ENCODE measurements at places on chromosomes 2 and 18. TPM values are rescaled to one million over a fixed set of nuclear protein-coding genes. Genes with fewer than 3 reads are reported as not detected.

- H3K4me1 ChIP-seq = no peaks in the 10 kb centered on the region
- no peak for DNase-seq
Observed at GRCh38 chr2:218344090-218344754, 12.4 kb upstream of the CATIP start.

- no peaks in the 10 kb centered on the region for H3K36me3 ChIP-seq
- no peak overlapping the region for H3K27ac ChIP-seq
- no peak for DNase-seq
- peaks cover 10% of the 10 kb centered on the region for H3K4me1 ChIP-seq
Observed at GRCh38 chr2:136244536-136244885, 126.6 kb upstream of the CXCR4 start.

GRCh38 chr2:23596316-23596885 lies 211.4 kb downstream of the KLHL29 start:
- no peak for DNase-seq
- H3K27me3 ChIP-seq = no peaks in the 10 kb centered on the region
- H3K36me3 ChIP-seq = no peaks in the 10 kb centered on the region
- no peak overlapping the region for H3K4me3 ChIP-seq

DNA sequence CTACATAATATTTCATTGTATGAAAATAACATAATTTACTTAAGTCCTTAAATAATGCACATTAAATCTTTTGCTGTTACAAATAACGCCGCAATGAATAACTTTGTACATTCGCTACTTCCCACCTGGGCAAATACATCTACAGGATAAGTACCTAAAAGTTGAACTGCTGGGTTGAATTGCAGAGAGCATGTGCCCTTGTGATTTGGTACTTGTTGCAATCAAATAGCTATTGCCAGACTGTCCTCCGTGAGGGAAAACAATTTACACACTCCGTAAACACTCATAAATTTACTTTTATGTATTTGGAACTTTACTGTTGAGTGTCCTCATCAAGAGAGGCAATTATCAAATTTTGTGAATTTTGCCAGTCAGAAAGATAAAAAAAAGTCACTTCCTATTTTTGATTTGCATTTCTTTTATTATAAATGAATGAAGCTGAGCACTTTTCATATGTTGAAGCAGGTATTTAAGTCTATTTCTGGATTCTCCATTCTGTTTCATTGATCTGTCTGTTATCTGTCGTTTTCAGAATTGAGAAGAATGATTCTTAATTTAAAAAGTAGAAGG lies 140.8 kb upstream of the SERTAD2 start:
- no peaks in the 10 kb centered on the region for H3K4me1 ChIP-seq
- H3K4me3 ChIP-seq = no peak overlapping the region

GRCh38 chr18:44474067-44474411 lies 206.6 kb upstream of the SETBP1 start:
- H3K4me3 ChIP-seq = no peak overlapping the region
- DNase-seq = no peak
- no peak overlapping the region for H3K27ac ChIP-seq
- no peaks in the 10 kb centered on the region for H3K4me1 ChIP-seq

DNA sequence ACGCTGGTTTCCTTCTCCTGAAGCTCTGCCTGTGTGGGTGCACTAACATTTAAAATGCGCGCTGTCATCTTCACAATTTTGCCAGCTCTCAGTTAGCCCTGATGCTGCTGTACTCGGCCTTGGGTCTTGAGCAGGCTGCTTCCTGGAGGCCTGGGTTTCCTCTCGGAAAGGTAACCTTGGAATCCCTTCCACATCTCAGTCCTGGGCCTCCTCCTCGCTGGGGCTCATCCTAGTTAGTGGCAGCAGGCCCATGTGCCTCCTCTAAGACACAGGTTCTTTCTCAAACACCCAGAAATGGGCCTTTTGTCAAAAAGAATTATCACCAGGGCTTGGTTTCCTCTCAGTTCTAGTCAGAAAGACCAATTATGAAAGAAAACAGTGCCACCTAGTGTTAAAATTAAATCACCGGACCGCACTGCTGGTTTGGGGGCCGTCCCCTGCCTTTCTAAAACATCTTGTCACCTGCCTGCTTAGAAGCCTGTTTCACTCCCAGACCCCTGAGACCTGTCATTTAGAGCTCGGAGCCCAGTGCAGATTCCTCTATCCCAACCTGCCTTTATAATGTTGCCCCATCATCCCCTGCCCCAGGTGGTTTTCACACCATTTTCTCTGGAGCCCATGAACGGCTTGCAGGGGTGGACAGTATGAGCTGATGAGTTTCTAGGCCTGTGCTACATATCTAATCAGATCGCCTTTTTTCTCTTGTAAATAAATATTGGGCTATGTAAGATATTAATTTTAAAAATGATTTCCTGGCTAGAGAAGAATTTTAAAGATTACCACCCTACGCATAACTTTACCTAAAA lies 42.4 kb downstream of the HK2 start:
- peaks cover 25% of the 10 kb centered on the region for H3K36me3 ChIP-seq
- peak; percentile 77 for DNase-seq
- no peak overlapping the region for H3K27ac ChIP-seq
- no peaks in the 10 kb centered on the region for H3K27me3 ChIP-seq
- peaks cover 4% of the 10 kb centered on the region for H3K4me1 ChIP-seq

DNA sequence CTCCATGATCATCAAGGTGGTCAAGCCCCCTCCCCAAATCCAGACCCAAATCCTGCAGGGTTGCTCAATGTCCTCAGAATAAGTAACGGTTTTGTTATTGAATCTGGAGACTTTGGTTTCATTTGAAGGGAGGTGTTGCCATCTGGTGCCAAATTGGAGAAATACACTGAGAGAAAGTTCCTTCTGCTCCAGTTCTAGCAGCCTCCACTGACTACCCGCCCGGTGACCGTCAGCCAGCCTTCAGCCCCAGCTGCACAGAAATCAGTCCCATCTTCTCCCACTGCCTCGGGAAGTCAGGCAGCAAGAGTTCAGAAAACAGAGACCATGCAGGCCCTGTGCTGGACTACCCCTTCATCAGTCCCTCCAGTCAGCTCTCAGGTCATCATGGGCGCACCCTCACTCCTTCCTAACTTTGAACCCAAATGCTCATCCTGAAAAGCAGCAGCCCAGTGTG lies 38.7 kb downstream of the PKDCC start:
- no peaks in the 10 kb centered on the region for H3K4me1 ChIP-seq
- no peaks in the 10 kb centered on the region for H3K27me3 ChIP-seq
- H3K36me3 ChIP-seq = no peaks in the 10 kb centered on the region
- peak; percentile 71 for DNase-seq

DNA sequence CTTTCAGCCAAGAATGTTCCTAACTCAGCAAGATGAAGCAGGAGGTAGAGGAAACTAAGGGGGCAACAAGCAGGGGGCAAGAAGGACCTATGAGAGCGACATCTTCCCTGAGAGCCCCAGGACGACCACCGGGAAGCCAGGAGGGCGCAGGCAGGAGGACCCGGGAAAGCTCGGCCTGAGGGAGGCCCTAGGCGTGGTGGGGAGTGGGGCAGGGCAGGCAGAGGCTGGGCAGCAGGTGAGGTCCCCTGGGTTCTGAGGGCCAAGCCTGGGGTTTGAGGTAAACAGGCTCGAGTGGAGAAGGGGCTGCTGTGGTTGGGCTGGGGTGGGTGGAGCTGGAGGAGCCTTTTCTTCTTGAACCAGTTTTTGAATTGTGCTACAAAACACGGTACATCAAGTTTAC lies 1.3 kb upstream of the ALPI start:
- no peak overlapping the region for H3K27ac ChIP-seq
- no peaks in the 10 kb centered on the region for H3K36me3 ChIP-seq
- no peaks in the 10 kb centered on the region for H3K27me3 ChIP-seq
- no peaks in the 10 kb centered on the region for H3K4me1 ChIP-seq
- no peak for DNase-seq

KIDINS220 gene
- 52.2 TPM for total RNA-seq

DNA sequence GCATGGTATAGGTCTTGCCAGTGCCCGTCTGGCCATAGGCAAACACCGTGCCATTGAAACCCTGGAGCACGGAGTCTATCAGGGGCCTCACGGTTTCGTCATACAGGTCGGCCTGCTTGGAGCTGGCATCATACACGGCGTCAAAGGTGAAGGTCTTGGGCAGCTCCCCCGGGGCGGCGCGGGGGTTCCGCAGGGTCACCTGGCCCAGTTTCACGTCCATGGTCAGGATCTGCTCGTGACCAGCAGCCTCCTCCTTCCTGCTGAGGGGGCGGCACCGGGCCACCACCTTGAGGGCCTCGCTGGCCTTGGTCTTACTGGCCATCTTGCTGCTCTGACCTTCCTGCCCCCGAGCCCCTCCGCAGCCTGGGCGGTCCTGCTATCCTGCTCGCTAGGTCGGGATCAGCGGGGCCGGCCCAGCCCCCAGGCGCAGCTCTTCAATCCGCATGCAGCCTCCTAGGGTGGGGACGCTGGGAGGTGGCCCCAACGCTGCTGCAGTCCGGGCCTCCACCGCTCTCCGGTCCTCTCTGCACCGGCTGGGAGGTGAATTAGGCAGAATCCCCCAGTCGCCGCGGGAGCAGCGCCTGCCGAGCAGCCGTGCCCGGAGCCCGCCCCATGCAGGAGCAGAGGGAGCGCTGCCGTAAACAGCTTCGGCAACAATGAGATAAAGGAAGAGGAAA lies 563 bp downstream of the KIF3C start:
- H3K4me3 ChIP-seq = no peak overlapping the region
- DNase-seq = no peak
- H3K27ac ChIP-seq = peak overlapping the region; percentile 55
- no peaks in the 10 kb centered on the region for H3K36me3 ChIP-seq

CCDC141 gene
- total RNA-seq = 153 TPM

GRCh38 chr2:8514796-8515758 lies 166.8 kb upstream of the ID2 start:
- peaks cover 22% of the 10 kb centered on the region for H3K4me1 ChIP-seq
- DNase-seq = peak; percentile 77
- H3K27me3 ChIP-seq = no peaks in the 10 kb centered on the region

MAP3K19 gene
- total RNA-seq = not detected

HOXD12 gene
- total RNA-seq = not detected

DNA sequence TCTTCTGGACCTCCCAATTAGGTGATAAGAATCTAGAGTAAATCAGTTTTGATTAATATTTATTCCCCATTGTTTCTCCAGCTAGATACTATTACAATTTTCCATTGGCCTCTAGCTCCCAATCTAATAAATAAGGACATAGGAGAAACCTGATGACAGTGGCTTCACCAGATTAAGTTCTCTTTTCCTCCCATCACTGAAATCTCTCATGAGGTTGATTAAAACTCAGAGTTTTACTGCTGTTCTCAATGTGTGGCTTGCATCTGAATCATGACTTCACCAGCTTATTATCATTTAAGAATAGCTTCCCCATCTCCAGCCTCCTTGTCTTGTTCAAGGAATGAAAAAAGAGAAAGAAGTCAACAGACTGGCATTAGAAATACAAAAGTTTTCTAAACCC lies 3.9 kb upstream of the CCDC102B start:
- H3K4me1 ChIP-seq = no peaks in the 10 kb centered on the region
- no peak overlapping the region for H3K4me3 ChIP-seq
- H3K36me3 ChIP-seq = no peaks in the 10 kb centered on the region
- no peak overlapping the region for H3K27ac ChIP-seq
- H3K27me3 ChIP-seq = no peaks in the 10 kb centered on the region

PARD6G gene
- total RNA-seq = 0.20 TPM

EFHD1 gene
- total RNA-seq = 1.3 TPM

- H3K4me3 ChIP-seq = no peak overlapping the region
- H3K27ac ChIP-seq = no peak overlapping the region
- peaks cover 3% of the 10 kb centered on the region for H3K27me3 ChIP-seq
- H3K36me3 ChIP-seq = no peaks in the 10 kb centered on the region
Observed at GRCh38 chr2:113686537-113686936, 59.5 kb downstream of the RABL2A start.

TRIM43 gene
- total RNA-seq = not detected

DNA sequence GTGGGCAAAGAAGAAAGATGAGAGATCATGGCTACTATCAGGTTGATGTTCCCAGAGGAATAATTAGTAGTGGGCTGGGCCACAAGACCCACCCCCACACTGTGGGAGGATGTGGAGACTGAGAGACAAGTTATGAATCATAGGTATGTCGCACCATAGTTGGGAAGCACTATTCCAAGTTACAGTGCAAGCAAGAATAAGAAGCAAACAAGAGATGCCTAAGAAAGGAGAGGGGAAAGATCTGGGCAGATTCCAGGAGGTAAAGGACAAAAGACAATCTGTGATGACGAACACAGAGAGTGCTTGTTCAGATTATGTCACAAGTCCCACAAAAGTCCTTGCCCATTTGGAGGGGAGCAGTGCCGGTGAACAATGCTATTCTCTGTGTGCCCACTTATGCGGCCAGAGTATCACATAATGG lies 56.6 kb downstream of the FAM228A start:
- no peak overlapping the region for H3K4me3 ChIP-seq
- H3K4me1 ChIP-seq = no peaks in the 10 kb centered on the region
- DNase-seq = no peak
- peaks cover 23% of the 10 kb centered on the region for H3K36me3 ChIP-seq
- H3K27me3 ChIP-seq = no peaks in the 10 kb centered on the region
- no peak overlapping the region for H3K27ac ChIP-seq

SKOR2 gene
- not detected for total RNA-seq

DNA sequence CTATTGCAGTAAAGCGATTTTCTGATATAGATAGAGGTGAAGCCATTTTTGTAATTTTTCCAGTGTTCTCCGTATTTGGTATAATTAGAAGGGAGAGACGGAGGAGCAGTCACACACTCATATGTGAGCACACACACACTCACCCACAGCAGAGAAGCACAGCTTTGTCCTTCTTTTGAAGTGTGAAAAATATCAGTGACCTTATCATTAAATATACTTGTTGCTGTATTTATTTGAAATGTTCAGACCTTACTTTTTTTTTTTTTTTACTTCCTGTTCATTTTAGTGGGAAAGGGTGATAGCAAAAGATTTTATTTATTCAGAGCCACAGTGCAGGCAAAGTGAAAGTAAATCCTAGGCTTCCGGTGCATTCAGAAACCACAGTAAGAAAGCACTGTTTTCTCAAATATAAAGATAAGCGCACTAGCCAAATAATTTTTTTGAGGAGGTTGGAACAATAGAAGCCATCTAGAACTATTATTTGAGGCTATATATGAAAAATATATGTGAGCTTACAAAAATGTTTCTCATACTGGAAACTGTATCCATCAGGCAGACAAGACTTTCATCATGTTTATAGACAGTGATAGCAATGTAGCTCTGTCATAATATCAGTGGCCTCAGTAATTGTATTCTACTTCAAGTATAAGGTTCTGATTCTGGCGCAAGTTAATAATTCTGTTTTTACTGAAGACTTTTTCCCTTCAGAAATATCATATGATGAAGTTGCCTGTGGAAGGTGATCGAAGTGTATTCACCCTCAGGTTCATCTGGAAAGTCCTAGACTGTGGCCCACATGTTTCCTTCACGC lies 37.2 kb downstream of the TSHZ1 start:
- H3K27ac ChIP-seq = peak overlapping the region; percentile 68
- peak overlapping the region; percentile 82 for H3K4me3 ChIP-seq
- H3K4me1 ChIP-seq = peaks cover 23% of the 10 kb centered on the region
- peak; percentile 68 for DNase-seq

DNA sequence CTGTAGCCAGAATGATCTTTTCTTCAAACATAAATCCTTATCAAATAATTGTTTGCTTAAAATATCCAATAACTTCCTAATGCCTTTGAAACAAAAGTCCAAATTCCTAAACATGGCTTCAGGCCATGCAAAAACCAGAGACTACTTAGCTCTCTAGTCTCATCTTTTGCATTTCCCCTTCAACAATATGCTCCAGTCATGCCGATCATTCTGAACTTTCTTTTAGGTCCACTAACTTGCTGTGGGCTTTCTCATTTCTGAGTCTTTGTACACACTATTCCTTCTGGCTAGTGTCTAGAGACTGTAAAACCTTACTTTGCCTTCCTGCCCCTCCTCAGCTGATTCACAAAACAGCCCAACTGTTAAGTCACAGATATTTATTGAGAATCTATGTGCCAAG lies 51.5 kb downstream of the VIL1 start:
- peaks cover 26% of the 10 kb centered on the region for H3K36me3 ChIP-seq
- no peak overlapping the region for H3K4me3 ChIP-seq
- H3K27ac ChIP-seq = no peak overlapping the region
- no peaks in the 10 kb centered on the region for H3K4me1 ChIP-seq
- no peaks in the 10 kb centered on the region for H3K27me3 ChIP-seq
- DNase-seq = no peak
